CD4-positive, alpha-beta memory T cell (primary cell): ENCODE measurements at places on chromosomes 3 and 15. TPM values are rescaled to one million over a fixed set of nuclear protein-coding genes. Genes with fewer than 3 reads are reported as not detected.

DNA sequence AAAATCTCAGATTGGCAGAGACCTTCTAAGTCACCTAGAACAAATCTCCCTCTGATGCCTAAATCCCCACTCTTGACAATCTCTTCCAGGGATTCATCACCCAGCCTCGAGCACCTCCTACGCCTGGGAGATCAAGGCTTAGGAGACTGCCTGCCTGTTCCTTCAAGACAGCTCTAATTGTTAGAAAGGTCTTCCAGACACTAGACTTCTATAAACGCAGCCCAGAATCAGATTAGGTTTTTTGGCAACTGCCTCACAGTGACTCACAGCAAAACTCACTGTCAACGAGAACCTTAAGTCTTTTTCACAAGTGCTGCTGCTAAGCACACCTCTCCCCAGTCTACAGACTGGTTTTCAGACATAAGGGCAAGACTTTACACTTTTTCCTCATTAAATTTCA is 23.1 kb downstream of the SRGAP3 start:
- no peaks in the 10 kb centered on the region for H3K4me1 ChIP-seq
- H3K27ac ChIP-seq = no peak overlapping the region
- H3K4me3 ChIP-seq = no peak overlapping the region
- no peak for DNase-seq

GRCh38 chr3:177541541-177541940 is 344.3 kb upstream of the TBL1XR1 start:
- H3K27me3 ChIP-seq = no peaks in the 10 kb centered on the region
- no peaks in the 10 kb centered on the region for H3K36me3 ChIP-seq
- H3K4me1 ChIP-seq = peaks cover 45% of the 10 kb centered on the region
- DNase-seq = no peak

GRCh38 chr15:97993310-97993738 is 32.8 kb downstream of the ARRDC4 start:
- no peak overlapping the region for H3K4me3 ChIP-seq
- H3K27ac ChIP-seq = no peak overlapping the region
- peaks cover 10% of the 10 kb centered on the region for H3K4me1 ChIP-seq
- DNase-seq = no peak

The CELF6 gene
- total RNA-seq = 2.6 TPM

- H3K4me3 ChIP-seq = no peak overlapping the region
- no peaks in the 10 kb centered on the region for H3K4me1 ChIP-seq
- DNase-seq = no peak
- H3K27ac ChIP-seq = no peak overlapping the region
These were observed 17.2 kb upstream of the PLOD2 start for GRCh38 chr3:146178006-146178689.

DNA sequence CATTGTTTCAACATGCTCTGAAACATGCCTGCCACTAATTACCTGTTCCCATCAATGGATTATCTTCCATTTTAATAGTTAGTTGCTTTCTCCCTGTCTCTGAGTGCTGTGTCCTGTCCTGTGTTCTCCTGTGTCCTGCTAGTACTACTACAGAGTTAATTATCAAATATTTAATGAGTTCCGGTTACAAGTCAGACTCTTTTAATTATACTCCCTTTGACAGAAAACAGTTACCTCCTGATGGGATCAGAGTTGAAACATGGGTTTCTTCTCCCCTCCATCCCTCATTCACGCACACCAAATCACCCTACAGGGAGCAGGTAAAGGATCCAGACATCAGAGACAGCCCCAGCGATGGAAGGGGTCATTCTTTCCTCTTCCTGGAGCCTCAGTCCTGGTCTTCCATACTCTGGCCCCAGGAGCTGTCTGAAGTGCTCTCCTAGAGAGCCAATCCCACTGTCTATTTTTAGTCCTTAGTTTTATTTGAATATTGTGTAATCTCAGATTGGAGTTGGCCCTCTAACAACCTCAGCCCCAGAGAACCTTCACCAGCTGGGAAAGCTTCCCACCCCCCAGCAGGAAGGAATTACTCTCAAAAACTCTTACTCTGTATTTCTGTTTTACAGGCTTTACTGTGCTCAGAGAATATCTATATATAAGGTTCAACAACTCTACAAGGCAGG is 137.0 kb upstream of the C2CD4B start:
- no peaks in the 10 kb centered on the region for H3K27me3 ChIP-seq
- DNase-seq = no peak
- no peak overlapping the region for H3K4me3 ChIP-seq
- H3K4me1 ChIP-seq = no peaks in the 10 kb centered on the region

DNA sequence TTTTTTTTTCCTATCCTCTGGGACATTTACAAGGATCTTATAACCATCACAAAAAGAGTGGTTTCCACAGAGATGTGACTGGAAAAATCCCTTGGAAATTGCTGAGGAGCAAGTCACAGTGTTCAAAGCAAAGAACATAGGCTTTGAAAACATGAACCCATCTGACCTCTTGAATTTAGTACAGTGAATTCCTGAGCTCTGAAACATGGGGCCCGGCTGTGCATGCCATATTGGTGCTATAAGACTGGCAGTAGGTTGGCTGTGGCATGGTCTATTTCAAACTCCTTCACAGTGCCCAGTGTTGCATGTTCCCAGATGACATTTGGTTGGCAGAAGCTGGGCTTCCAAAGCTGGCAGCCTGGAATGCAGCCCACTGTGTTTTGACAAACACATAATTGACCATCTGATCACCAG is 202.2 kb downstream of the TIGIT start:
- DNase-seq = no peak
- no peak overlapping the region for H3K27ac ChIP-seq
- no peaks in the 10 kb centered on the region for H3K27me3 ChIP-seq
- H3K4me3 ChIP-seq = no peak overlapping the region

The MOBP gene
- total RNA-seq = not detected

DNA sequence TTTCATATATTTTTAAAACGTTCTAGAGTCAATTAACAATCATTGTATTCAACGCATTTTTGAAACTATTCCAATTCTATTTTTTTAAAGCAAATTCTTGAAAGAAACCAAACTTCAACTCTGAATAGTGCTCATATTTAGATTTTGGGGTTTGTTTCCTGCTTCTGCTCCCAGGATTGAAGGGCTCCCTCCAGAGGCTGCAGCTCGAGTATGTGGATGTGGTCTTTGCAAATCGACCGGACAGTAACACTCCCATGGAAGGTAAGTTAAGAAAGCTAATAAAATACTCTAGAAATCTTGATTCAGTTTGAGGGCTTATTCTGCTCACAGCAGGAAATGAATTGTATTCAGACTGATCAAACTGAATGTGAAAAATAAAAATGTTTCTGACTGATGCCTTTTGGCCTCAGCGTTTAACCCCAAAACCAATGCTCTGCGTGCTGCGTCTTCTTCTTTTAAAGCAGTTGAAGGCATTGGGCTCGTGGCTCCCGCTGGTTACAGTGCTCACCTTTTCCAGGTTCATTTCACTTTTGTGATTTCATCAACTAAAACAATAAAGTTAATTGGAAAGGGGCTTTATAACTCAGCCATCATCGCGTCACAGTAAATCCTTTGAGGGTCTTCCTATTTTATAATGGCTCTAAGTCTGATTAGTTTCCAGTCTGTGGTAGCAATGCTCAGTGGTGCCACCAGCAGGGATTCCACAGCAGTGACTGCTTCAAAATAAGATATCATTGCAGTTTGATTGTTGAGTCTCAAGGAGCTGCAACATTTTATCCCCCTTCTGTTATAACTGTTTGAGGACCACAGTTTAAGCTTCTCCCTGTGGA is 80.1 kb downstream of the SSR3 start:
- no peak overlapping the region for H3K27ac ChIP-seq
- H3K36me3 ChIP-seq = no peaks in the 10 kb centered on the region
- no peaks in the 10 kb centered on the region for H3K27me3 ChIP-seq
- no peaks in the 10 kb centered on the region for H3K4me1 ChIP-seq
- no peak for DNase-seq

DNA sequence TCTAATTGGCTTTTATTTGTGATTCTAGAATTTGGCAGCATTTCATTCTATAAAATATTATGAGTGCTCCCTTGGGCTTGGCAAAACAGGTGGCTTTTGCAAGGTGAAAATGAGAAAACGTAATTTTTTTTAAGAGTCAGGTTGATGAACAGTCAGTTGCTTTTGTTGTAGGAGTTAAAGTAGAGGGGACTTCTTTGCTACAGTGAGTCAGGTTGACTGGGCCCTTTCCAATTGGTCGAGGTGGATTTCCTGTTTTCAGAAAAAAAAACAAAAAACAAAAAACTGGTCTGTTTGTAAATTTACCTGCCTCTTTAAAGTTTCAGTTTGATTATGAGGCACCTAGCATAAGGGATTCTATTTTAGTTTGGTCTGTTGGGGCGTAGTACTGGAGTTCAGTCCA is 1469.4 kb upstream of the GBE1 start:
- H3K4me1 ChIP-seq = no peaks in the 10 kb centered on the region
- H3K4me3 ChIP-seq = no peak overlapping the region
- H3K27me3 ChIP-seq = no peaks in the 10 kb centered on the region

The SNTN gene
- total RNA-seq = not detected

The BCHE gene
- total RNA-seq = not detected

GRCh38 chr15:100529556-100529955 is 806 bp upstream of the CERS3 start:
- no peaks in the 10 kb centered on the region for H3K36me3 ChIP-seq
- DNase-seq = no peak
- no peak overlapping the region for H3K27ac ChIP-seq
- peaks cover 15% of the 10 kb centered on the region for H3K4me1 ChIP-seq
- no peak overlapping the region for H3K4me3 ChIP-seq

The FBXW12 gene
- total RNA-seq = not detected

- no peak overlapping the region for H3K27ac ChIP-seq
- no peak for DNase-seq
- H3K27me3 ChIP-seq = no peaks in the 10 kb centered on the region
- no peaks in the 10 kb centered on the region for H3K36me3 ChIP-seq
- no peak overlapping the region for H3K4me3 ChIP-seq
These were observed 434.5 kb downstream of the MCTP2 start for GRCh38 chr15:94665676-94666441.

DNA sequence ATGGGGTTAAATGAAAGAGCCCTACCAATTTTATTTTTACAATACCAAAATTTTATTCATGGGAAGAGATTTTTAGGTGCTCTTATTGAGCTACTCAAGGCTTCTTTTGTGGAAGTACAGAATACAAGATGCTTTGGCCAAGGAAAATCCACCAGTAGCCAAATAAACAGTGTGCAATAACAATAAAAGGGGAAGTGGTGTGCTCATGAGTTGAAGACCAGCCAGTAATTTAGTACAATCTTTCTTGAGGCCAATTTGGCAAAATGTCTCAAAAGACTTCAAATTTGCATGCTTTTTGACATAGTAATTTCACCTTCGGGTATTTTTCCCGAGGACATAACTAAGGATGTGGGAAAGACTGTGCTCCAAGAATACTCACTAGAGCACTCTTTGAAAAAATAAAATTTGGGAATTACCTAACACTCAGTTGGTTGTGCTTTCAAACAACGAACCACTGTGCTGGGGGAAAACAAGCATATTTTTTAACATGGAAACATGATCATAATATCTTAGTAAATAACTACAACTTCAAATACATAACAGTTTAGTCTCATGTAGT is 294.0 kb downstream of the DIPK2A start:
- H3K4me1 ChIP-seq = no peaks in the 10 kb centered on the region
- H3K27ac ChIP-seq = no peak overlapping the region
- H3K36me3 ChIP-seq = no peaks in the 10 kb centered on the region
- H3K27me3 ChIP-seq = no peaks in the 10 kb centered on the region
- no peak overlapping the region for H3K4me3 ChIP-seq

DNA sequence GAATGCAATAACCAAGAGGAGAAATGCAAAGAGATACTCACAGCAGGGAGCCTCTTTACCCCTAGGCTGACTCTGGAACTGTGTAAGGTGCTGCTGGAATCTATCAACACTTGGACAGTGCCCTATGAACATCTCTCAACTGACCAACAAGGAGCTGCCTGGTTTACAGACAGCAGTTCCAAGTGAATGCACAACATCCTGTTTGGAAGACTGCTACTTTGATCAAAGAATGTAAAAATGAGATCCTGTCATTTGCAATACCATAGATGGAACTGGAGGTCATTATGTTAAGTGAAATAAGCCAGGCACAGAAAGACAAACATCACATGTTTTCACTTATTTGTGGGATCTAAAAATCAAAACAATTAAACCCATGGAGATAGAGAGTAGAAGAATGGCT is 136.3 kb downstream of the IMPG2 start:
- no peak overlapping the region for H3K4me3 ChIP-seq
- no peaks in the 10 kb centered on the region for H3K36me3 ChIP-seq
- no peaks in the 10 kb centered on the region for H3K4me1 ChIP-seq
- DNase-seq = no peak
- H3K27ac ChIP-seq = no peak overlapping the region

- H3K27ac ChIP-seq = no peak overlapping the region
- no peaks in the 10 kb centered on the region for H3K4me1 ChIP-seq
- no peak for DNase-seq
- no peaks in the 10 kb centered on the region for H3K27me3 ChIP-seq
These were observed 168.9 kb downstream of the MYRIP start for GRCh38 chr3:39978308-39978707.

DNA sequence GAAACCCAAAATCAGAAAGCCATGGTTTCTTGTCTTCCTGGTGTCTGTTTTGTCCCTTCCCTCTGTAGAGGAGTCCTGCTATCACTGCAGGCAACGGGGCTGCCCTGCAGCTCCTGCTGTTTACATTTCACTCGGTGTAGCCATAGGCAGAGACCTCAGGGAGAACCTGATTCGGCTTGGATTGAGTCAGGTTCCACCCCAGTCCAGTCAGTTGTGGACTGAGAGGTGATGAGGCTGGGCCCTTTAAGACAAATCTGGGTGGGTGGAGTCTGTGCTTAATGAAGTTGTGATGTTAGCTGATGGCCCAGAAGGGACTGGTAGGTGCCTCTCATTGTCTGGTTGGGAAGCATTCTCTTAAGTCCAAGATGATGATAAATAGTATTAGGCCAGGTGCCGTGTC is 35.7 kb downstream of the FLNB start:
- H3K27me3 ChIP-seq = no peaks in the 10 kb centered on the region
- no peak overlapping the region for H3K27ac ChIP-seq
- no peaks in the 10 kb centered on the region for H3K36me3 ChIP-seq
- no peaks in the 10 kb centered on the region for H3K4me1 ChIP-seq

DNA sequence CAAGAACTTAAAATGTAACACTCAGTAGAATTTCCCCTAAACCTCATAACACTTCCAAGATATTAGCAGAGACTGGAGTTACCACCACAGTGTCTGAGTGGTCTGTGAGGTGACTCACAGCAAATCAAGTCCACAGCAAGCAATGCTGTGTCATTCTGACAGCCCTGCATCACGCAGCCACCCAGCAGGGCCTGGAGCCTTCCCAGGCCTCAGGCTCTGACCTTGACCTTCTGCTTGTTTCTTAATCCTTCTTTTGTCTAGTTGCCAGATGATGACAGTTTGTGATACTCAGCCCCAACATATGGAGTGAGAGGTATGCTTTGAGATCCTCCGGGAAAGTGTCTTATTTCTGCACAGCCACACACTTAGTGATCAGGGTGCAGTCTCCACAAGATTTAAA is 82.5 kb downstream of the TOP2B start:
- no peaks in the 10 kb centered on the region for H3K4me1 ChIP-seq
- no peaks in the 10 kb centered on the region for H3K27me3 ChIP-seq
- no peak for DNase-seq
- H3K27ac ChIP-seq = no peak overlapping the region

The MRPL46 gene
- total RNA-seq = 28.7 TPM

GRCh38 chr3:35322070-35322469 is 317.3 kb upstream of the ARPP21 start:
- DNase-seq = no peak
- H3K4me1 ChIP-seq = no peaks in the 10 kb centered on the region
- H3K27ac ChIP-seq = no peak overlapping the region
- no peaks in the 10 kb centered on the region for H3K27me3 ChIP-seq
- no peak overlapping the region for H3K4me3 ChIP-seq

GRCh38 chr3:188649521-188649920 is 495.6 kb downstream of the LPP start:
- DNase-seq = no peak
- no peaks in the 10 kb centered on the region for H3K27me3 ChIP-seq
- no peaks in the 10 kb centered on the region for H3K4me1 ChIP-seq
- no peaks in the 10 kb centered on the region for H3K36me3 ChIP-seq
